ENCODE measurements at places on chromosomes 2 and 18.

DNA sequence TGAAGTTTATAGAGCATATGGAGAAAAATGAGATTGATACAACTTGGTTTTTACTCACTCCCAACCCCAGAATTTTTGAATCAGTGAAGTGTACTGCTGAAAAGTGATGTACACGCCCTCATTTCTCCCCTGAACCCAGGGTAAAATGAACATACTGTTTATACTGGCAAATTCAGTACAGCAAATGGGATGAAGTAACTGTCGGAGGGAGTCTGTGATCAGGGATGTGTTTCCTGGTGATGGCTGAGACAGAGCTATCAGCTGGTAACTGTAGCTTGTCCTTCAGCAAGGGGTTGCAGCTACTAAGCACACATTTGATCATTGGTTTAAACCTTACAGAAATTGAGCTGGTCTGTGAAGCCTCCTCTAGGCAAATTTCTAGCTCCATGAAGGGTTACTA, 191.6 kb downstream of the PTPRM start:
- DNase-seq: no peak

DNA sequence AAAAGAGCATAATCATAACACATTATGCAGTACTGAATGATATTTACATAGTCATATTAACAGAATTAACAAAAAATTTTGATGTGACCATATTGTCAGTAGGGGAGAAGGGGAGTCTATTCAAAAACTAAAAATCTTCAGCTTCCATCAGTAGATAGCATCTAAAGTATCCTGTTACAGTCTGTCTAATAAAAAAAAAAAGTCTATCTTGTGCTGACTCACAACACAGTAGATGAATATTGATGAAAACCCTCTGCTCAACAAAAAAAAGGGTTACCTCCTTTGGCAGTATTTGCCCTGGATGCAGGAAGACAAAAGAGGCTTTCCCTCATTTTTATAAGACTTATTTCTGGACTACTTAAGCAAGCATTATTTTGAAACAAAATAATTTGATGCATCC, 27.3 kb downstream of the GRB14 start:
- no peak for DNase-seq

DNA sequence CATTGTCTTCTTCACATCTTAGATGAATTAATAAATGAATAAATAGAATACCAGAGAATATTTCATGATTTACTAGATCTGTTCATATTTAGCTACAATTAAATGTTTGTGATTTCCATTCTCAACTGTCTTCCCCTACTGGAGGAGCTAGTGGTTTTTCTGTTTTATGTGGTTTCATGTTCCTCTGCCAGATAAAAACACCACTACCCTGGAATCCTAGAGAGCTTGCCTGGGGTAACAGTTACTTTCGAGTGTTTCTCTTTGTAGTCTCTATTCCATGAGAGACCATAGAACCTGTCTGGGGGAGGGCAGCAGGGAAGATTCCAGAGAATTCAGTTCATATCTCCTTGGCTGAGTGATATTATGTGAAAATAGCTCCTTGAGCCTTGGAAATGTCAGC, 349.2 kb downstream of the INSIG2 start:
- no peak for DNase-seq

DNA sequence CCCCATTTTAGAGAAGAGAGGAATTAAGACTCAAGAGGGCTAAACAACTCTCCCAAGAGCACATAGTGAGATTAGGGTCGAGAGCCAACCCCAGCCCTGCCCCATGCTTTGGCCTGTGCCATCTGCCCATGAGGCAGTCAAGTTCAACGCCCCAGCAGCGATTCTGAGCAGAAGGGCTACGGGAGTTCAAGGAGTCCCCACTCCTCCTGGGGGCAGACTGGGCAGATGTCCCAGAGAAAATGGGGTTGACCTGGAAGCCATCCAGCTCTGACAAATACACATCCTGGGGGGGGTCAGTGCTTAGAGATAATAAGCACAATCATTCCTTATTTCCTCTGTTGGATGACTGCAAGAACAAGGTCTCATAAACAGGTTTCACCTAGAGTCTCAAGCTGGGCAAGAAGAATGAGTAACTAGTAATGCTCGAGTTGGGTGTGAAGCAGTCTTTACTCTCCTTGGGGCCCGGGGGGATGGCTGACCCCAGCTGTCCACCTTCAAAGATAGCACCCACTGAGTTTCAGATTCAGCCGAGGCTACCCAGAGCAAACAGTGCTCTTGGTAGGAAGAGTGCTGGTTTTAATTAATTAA, 716.4 kb downstream of the RNF144A start:
- no peak for DNase-seq

GRCh38 chr18:31876707-31877106, 66.2 kb downstream of the TRAPPC8 start:
- DNase-seq: no peak

DNA sequence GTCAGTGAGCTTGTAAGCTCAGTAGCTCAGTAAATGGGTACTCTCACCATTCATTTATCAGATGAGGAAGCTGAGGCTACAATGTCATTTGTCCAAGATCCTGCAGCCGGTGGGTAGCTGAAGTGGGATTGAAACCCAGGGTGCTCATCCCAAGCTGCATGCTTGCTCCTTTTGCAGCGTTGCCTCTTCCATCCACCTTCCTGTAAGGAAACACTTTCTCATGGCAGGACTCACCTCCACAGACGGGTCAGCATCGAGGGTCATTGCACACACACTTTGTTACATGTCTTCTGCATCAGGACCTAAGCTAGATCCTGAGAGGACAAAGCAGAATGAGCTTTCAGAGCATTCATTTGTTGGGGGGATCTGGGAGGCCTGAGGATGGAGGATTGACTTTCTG, 60.7 kb downstream of the ACOXL start:
- DNase-seq: no peak

DNA sequence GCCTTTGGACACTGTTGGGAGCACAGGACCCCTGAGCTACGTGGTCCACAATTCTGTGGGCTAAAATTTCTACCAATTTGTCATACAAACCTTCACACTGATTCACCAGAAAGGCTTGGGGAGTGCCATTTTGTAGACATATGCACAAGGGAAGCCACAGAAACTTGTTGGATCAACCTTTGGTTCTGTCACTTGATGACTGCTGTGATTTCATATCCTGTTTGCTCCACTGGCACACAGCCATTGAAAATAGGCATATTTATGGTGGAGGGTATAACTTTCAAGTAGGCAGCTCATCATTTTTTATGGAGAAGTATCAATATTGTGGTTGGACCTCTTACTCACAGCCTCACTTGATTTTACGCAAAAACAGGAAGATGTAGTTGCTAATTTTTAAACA, 10.5 kb downstream of the NAPG start:
- no peak for DNase-seq

GRCh38 chr2:118848381-118849225, 1.2 kb upstream of the EN1 start:
- no peak for DNase-seq

GRCh38 chr2:172323256-172323655, 104.1 kb upstream of the ITGA6 start:
- DNase-seq: no peak

DNA sequence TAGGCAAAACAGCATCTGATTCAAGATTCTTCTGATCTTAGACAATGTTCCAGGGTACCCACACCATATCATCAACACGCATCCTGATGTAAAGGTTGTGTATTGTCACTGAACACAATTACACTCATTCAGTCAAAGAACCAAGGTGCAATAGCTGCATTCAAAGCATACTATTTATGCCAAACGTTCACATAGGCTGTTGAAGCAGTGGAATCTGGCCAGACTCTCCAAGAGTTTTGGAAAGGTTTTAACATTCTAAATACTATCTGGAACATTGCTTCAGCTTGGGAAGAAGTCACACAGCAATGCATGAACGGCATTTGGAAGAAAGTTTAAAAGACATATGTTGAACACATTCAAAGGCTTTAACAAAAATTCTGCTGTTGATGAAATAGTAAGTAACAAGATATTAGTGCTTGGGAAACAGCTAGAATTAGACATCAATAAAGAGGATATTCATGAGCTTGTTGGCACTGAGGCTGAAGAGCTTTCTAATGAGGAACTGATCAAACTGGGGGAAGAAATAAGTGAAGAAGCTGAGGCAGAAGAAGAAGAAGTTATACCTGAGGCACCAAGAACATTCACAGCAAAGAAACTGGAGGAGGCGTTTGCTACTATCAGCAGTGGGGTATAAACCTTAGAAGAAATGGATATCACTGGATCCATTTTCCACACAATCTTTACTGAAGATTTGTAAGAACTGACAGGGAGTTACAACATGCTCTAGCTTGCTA, 47.6 kb upstream of the MSH6 start:
- DNase-seq: no peak

DNA sequence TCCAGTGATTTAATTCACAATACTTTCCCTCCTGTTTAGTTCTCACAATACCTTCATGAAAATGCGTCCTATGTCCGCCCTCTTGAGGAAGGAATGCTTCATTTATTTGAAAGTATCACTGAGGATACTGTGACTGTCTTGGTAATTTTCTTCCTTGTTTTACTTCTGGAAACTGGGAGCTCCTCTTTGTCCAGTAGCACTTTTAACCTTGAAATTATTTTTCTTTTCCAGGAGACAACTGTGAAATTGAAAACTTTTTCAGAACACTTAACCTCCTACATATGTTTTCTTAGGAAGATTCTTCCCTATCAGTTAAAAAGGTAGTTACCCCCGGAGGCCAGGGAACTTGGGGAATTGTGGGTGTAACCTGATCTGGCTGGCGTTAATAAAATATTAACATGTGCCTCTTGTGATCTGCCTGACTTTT, 58.9 kb upstream of the STON1 start:
- no peak for DNase-seq

DNA sequence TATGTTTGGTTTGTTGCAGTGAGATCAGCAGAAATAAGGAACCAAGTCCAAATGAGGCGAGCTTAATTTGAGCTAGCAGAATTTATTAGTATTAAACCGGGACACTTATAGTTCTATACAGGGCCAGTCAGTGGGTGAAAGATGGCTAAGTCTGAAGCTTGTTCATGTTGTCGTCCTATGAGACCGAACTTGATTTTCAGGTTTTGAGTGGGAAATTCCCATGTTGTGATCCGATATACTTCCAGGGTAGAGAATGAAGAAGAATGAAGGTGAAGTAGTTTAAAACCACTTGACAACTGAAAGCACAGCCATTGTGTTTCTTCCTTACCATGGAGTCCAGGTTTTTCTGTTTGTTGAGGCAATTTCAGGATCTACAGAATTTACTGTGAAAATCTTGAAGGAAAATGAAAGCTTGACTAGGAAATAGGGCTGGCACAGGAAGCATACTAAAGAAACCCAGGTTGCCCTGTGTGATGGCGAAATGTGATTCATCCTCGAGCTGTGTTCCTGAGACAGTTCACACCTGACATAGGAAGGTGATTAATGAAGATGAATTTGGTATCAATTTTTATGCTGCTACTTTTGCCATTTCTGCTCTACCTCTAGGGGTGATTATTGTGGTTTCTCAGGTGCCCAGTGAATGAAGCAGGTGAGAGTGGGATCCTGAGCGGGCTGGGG, 37.6 kb upstream of the MGAT5 start:
- DNase-seq: no peak

DNA sequence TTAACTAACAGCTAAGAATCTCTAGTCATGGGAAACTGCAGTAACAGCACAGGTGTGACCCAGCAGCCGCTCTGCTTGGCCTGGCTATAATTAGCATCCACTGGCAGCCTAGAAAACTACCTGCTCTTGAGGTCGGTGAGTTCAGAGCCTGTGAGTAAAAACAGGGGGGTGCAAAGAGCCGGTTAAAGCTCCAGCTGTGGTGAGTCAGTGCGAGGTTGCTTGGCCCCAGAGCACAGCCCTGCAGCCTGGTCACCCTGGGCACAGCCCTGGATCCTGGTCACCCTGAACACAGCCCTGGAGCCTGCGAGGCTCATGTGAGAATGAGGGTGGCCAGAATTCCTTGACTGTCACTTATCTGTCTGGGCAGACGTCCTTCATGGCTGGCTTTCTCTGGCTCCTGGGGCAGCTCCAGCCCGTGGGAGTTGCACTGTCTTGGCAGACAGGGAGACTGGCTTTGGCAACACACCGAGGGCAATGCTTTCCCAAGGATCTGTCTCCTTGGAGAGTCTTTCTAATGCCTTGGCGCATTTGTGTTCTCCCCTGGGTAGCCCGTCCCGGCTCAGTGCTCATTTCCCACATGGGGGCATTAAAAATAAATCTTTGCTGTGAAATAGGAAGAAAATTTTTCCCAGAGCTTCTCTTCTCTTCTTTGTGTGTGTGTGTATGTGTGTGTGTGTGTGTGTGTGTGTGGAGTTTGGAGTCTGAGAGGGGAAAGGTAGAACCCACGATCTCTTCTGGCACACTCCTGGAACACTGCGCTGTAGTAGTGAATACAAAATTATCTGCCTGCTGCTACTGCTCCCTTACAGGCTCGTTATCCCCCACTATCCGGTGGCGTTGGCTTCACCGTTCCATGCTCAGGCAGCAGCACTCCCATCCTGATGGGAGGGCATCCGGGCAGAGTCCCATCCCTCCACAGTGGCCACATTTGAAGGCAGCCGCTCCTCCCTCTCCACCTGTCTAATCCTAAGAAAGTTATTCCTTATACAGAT, 250.2 kb upstream of the MEX3C start:
- no peak for DNase-seq

DNA sequence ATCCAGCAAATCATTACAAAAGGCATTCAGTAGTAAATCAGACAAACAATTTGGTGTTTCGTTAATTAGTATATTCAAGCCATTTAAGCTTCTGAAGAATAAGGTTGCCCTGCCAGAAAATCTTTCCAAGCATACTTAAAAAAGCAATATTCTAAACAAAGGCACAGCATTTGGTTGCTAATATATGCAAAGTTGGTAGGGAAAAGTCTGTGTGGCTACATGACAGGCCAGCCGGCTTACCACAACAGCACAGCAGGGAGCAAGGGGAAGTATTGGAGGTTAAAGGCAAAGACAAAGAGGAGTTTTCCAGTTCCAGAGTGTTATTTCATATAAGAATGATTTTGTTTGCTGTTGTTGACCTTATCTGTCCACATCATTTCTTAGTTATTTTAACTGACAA, 282.3 kb downstream of the MBD5 start:
- no peak for DNase-seq

GRCh38 chr2:38907743-38908562, 18.3 kb downstream of the ARHGEF33 start:
- DNase-seq: no peak

GRCh38 chr2:60364491-60364890, 189.0 kb downstream of the BCL11A start:
- no peak for DNase-seq

DNA sequence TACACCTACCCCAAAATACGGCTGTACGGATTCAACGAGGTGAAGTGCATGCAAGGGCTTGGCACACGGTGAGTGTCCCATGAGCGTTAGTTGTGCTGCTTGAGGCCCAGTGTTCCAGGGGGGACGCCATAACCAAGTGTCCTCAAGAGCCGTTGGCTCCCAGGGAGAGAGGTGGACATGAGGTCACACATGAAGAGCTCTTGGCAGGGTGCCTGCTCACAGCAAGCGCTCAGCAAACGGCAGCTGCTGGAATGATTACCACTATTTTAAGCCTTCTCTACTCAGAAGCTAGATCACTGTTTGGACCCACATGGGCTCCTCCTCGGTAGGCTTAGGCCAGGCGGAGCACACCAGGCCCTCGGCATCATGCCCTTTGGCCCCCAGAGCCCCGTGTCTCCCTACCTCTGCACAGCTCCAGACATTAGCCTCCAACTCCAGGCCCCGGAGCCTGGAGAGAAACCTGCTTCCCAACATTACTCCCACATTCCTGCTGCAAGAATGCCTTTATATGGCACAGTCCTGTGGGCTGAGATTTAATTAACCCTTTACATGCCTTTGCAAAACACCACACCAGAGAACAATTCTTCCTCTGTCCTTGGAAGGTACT, 68.4 kb upstream of the PPP1CB start:
- DNase-seq: no peak

- DNase-seq: no peak
Measured at GRCh38 chr18:46035696-46036680, 36.1 kb downstream of the PSTPIP2 start.
